A549 (cell line): ENCODE measurements at places on chromosomes 5 and 9. TPM values are rescaled to one million over a fixed set of nuclear protein-coding genes. Genes with fewer than 3 reads are reported as not detected.

DNA sequence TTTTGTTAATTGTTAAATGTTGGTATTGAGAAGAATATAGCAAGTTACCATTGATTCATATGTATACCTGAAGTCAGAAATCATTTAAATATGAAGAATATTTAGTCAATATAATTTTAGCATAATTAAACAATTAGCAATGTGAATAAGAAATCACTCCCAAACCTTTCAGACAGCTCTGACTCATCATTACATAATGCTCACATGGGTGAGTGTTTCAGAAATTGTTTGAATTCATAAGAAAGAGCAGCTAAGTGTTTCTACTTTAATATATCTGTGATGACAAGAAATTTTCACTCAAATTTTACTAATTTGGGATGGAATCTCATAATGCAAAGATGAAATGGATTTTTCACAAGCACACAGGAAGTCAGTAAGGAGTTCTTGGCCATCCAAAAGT is 42.0 kb upstream of the CDC42SE2 start:
- DNase-seq, result no peak

DNA sequence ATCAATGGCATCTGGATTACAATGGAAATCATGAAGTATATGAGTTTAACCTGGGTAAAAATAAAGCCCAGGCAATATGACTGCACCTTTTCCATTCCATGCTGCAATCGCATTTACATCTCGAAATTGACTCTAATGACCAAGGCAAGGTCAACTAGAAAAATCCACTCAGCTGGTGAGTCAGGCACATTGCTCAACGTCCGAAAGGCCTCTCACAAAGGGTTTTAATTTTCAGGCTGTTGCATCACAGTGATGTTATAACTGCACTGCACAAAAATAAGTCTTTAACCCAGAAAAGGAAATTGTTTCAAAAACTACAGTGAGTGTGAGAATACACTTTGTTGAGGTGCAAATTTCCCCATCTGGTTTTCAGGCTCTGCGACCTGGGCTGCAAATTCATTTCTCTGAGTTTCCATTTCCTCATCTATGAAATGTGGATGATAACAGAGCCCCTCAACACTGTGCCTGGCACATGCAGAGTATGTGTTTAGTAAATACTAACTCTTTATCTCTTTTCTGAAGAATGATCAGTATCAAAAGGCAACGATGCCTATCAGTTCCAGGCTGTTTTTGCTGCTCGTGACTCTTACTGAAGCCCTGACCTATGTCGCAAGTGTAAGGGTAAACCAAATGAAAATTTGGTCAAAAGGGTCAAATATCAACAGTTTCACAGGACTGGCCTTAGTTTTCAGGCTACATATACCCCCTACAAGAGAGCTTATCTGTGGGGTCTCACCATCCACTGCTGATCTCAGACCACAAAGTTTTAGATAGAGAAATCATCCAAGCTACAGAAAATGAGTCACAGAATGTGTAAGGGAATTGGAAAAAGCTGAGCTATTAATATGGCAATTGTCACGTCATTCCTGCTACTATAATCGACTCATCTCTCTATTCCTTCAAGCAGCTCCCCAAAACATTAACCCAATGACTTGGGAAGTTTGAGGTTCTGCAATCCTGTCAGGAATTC is 4.1 kb downstream of the NFIL3 start:
- peak; percentile 62 for DNase-seq

GRCh38 chr5:15715967-15716366 is 216.0 kb downstream of the FBXL7 start:
- DNase-seq, result no peak

GRCh38 chr5:96875791-96876291 is 459 bp upstream of the ERAP2 start:
- DNase-seq, result no peak

GRCh38 chr9:12973710-12974109 is 198.9 kb downstream of the LURAP1L start:
- no peak for DNase-seq

- DNase-seq, result no peak
Observed at GRCh38 chr5:159765760-159766517, 150.3 kb upstream of the ADRA1B start.

- no peak for DNase-seq
Observed at GRCh38 chr5:82562696-82563240, 284.6 kb upstream of the RPS23 start.

GRCh38 chr5:36373527-36374086 is 71.9 kb upstream of the RANBP3L start:
- DNase-seq, result no peak

DNA sequence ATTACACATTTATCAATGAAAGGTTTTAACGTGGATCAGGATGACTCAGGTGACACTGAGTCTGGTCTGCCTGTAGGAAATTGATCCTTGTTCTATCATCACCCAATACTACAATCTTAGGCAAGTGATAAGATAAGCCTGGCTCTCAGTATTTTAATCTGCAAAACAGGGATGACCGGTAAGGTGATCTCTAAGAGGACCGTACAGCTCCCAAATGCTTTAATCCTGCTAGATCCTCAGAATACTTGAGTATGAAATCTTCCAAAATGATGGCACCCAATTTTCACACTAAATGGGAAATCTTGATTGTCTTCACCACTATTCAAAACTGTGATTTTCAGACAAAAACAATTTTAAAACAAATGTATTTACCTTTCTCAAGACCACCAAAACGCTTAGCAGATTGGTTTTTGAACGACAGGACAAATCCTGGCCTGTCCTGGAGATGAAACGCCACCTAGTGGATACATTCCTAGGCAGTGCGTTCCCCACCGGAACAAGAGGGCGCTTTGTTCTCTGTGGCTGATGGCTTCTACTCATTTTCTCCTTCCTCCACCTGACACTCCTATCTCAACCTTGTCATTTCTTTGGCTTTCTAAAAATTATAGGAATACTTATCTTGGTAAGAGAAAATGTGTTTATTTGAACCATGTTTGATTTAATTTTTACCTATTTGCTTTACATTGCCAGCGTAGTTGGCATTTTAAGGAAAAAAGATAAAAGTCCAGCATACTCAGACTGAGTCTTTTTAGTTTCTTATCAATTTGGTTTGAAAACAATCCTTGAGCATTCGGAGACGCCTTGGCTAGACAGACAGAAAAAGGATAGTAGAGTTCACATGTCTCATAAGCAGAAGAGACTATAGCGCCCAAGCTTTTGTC is 41.2 kb upstream of the VCAN start:
- DNase-seq, result peak; percentile 64

DNA sequence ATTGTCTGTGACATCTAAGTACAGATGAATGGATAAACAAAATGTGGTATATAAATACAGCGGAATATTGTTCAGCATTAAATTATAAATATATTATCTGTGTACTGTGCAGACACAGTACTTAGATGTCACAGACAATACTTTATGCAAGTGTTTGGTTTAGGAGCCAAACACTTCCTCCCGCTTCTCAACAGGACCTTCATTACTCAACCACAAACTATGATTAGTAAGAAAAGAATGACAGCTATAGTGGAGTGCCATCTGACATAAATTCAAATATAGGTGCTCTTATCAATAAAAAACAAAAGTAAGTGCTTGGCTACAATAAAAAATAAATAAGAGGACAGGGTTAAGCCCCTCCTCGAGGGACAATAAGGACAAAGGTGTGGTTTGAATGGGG is 38.9 kb upstream of the STX17 start:
- no peak for DNase-seq

GRCh38 chr5:132055441-132055807 is 5.0 kb upstream of the IL3 start:
- DNase-seq, result no peak

DNA sequence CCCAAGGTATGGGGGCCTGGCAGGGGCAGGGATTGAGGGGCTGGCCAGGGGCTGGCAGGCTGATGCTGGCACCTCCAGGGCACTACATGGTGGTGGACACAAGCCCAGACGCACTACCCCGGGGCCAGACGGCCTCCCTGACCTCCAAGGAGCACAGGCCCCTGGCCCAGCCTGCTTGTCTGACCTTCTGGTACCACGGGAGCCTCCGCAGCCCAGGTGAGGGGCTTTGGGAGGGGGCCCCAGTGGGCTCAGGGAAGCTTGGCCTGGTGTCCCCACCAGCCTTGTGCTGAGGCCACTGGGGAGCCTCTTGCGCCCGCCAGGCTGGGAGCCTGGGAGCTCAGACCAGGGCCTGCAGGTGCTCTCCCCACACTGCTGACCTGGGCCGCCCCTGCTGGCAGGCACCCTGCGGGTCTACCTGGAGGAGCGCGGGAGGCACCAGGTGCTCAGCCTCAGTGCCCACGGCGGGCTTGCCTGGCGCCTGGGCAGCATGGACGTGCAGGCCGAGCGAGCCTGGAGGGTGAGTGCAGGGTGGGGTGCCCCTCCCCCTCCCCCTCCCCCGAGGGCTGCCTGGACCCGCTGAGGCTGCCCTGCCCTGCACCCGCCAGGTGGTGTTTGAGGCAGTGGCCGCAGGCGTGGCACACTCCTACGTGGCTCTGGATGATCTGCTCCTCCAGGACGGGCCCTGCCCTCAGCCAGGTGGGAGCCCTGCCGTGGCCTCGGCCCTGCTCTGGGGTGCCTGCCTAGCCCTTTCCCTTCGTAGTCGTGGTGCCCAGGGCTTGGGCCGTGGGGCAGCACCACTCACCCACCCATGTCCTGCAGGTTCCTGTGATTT is 5.7 kb downstream of the MAMDC4 start:
- DNase-seq, result peak; percentile 9

GRCh38 chr9:126620478-126620877 is 6.8 kb downstream of the LMX1B start:
- no peak for DNase-seq

DNA sequence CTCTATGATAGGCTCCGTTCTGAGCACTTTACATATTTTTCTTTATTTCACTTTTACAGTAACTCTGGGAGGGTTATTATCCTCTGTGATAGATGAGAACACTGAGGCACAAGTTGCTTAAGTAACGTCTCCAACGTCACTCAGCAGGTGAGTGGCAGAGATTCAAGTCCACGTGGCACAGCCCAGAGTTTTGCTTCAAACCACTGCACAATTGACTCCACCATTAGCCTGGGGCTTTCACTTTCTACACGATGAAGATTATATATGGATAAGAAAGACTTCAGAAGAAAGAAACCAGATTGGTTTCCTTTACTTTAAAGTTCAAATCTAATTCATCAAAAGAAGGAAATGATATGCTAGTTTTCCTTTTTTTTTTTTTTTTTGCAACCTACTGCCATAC is 245.9 kb downstream of the SYK start:
- no peak for DNase-seq

DNA sequence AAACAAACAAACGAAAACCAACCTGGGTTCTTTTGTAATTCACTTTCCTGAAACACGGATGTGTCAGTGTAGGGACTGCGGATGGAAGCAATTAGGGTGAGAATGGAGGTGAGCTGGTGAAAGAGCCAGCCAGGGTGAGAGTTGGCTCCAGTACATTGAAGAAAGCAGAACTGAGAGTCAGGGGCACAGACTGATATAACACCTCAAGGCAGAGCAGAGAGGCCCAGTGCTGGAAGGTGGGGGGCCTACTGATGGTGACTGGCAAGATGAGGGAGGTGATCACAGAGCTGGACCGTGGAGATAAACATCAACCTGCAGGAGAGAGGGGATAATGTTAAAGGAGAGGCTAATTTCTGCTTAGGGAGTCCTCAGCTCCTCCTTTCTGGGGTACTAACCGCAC is 221.1 kb downstream of the MAN2A1 start:
- no peak for DNase-seq

GRCh38 chr5:130222573-130222972 is 318.3 kb downstream of the CHSY3 start:
- DNase-seq, result no peak

GRCh38 chr9:91935066-91935749 is 14.8 kb downstream of the ROR2 start:
- no peak for DNase-seq

GRCh38 chr9:133453651-133454050 is 6.1 kb upstream of the CACFD1 start:
- DNase-seq, result no peak

DNA sequence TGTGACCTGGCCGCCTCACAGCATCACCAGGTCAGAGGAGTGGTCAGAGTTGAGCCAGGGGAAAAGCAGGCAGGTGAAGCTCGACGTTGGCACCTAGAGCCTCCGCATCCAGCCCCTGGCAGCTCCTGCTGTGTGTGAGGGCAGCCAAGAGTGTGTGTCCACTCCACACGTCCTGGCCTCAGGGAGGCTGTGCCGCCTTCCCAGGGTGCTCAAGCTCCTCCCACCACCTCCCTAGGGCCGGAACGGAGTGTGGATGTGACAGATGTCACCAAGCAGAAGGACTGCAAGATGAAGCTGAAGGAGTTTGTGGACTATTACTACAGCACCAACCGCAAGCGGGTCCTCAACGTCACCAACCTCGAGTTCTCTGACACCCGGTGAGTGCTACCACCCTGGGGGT is 72.5 kb downstream of the PHF2 start:
- DNase-seq, result no peak

- DNase-seq, result no peak
Observed at GRCh38 chr5:146329697-146330096, 8.9 kb upstream of the POU4F3 start.

DNA sequence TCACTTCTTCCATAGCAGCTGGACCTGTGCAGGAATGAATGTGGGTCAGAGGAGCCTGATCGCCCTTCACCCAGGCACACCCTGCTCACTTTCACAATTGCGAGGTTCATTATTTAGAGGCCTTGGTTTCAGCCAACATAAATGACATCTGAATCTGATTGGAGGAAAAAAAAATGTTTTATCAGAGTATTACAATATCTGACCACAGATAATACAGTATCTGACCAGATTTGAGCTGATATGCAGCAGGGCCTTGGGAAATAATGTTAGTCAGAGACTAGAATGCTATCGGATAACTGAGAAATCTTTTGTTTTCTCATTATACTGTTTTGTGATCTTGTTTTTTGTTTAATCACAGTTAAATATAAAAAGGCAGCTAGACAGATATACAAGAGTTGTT is 7.7 kb downstream of the ICE1 start:
- DNase-seq, result no peak

DNA sequence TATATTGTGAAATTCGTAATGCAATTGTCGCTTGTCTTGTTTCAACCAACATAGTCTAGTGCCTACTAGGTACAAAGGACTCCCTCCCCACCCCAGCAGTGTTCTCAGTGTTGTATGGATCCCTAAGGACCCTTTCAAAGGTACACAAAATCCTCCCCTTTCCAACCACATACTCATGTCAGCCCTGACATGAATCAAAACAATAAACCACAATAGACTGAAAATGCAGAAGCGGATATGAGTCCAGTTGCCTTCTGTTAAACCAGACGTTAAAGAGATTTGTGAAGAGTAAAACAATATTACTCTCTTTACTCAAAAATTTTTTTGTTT is 82.4 kb upstream of the IFNK start:
- no peak for DNase-seq

DNA sequence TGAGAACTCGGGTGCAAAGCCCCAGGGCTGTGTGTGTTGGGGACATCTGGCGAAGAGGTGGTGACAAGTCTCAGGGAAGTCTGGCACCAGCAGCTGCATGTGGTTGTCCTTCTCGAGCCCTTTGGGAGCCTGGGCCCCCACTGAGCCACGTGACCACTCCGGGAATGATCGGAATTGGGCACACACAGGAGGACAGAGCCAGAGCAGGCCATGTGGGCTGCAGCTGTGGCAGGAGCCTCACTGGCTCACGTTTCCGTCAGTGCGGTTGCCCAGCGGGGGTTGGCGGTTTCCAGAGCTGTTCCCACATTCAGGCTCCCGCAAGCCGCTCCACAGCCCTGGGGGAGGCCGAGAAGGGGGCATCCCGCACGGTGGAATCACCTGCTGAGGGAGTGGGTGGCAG is 6.8 kb upstream of the CEL start:
- DNase-seq, result no peak

The ENTREP1 gene
- 0.03 to 0.10 TPM (median 0.04 TPM) in 3 replicates for polyA plus RNA-seq

The GLE1 gene
- polyA plus RNA-seq, result 30.2 to 31.5 TPM (median 30.3 TPM) in 3 replicates

The PNPLA7 gene
- 0.92 to 1.3 TPM (median 1.1 TPM) in 3 replicates for polyA plus RNA-seq

The PAXX gene
- polyA plus RNA-seq, result 50.7 to 57.0 TPM (median 53.2 TPM) in 3 replicates

The CATSPER3 gene
- polyA plus RNA-seq, result 0.22 to 0.62 TPM (median 0.41 TPM) in 3 replicates

The GABRB2 gene
- not detected in 3 replicates for polyA plus RNA-seq

The AJM1 gene
- polyA plus RNA-seq, result 3.0 to 3.6 TPM (median 3.2 TPM) in 3 replicates
